ENCODE measurements at places on chromosomes 3 and 15.

- no peak for DNase-seq
These were observed 231.0 kb upstream of the WNT5A start for GRCh38 chr3:55718074-55718473.

- DNase-seq: no peak
These were observed 311.5 kb downstream of the CACNA2D3 start for GRCh38 chr3:54433846-54434245.

GRCh38 chr15:58932710-58933280 lies 684 bp downstream of the SLTM start:
- peak; percentile 3 for DNase-seq

- DNase-seq: no peak
These were observed 19.6 kb downstream of the DYNC1LI1 start for GRCh38 chr3:32551087-32551486.

DNA sequence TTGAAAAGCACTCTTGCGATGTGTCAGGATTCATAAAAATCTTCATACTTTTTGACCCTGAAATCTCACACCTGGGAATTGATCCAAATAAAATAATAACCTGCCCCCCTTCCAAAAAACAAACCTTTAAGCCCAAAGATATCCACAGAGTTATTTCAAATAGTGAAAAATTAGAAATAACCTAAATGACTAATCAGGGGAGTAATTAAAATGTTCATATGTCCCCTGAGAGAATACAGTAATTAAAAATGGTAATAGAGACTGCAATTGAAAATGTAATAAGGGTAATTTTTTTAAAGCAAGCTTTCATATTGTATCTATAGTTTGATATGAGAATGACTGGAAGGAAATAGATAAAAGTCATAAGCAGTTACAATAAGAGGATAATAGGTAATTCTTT lies 68.0 kb downstream of the CALML4 start:
- no peak for DNase-seq

DNA sequence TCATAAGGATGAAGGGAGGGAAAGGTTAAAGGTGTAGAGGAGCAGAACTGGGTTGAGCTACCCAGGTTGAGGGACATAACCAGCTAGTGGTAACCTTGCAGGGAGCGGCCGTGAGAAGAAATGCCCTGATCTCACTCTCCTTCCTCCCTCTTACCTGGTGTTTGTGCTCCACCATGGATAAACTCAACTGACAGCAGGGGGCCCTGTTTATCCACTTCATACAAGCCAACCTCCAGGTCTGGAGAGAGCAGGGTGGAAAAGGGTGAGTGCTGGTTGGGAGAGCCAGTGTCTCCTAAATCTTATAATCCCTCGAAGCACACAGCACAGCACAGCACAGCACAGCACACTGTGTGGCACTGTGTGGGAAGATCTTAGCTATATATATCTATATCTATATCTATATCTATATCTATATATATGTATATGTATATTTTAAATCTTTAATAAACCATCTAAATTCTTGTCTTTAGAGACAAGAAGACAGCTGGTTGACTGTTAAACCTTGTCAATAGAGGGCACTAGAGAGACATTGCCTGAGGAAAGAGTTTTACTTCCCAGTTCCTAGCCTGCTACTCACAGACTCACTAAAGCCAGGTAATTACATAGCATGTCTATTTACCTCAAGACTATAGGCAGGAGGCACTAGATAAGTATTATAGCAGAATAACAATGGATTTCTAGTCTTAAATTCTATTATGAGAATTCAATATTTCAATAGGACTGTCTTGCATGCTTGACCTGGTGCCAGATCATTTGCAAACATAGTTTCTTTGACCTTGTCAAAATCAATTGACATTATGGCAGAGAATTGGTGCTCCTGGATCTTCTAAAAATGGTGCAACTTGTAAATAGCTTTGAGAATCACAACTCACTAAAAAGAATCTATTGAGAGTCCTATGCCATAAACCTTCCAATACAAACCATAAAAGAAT lies 21.7 kb upstream of the FMN1 start:
- DNase-seq: no peak

- no peak for DNase-seq
These were observed 75.7 kb upstream of the SLC4A7 start for GRCh38 chr3:27559835-27560234.

DNA sequence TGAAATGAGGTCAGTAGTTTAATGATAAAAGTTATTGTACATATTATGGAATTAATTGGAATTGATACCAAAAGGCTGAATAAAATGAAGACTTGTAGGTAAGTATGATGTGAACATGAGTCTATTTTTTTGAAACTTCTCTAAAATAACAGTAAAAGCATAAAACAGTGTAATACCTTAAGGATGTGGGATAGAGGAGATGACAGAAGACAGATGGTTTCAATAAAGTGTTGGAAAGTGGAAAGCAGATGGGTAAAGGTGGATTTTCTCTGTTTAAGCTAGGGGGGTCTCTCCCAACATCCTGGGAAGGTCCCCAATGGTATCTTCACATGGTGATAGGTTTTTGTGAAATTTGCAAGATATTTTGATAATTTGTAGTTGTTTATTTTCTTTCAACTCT lies 41.6 kb downstream of the GMPS start:
- DNase-seq: no peak

- DNase-seq: no peak
These were observed 49.8 kb upstream of the CTDSPL start for GRCh38 chr3:37811625-37812498.

DNA sequence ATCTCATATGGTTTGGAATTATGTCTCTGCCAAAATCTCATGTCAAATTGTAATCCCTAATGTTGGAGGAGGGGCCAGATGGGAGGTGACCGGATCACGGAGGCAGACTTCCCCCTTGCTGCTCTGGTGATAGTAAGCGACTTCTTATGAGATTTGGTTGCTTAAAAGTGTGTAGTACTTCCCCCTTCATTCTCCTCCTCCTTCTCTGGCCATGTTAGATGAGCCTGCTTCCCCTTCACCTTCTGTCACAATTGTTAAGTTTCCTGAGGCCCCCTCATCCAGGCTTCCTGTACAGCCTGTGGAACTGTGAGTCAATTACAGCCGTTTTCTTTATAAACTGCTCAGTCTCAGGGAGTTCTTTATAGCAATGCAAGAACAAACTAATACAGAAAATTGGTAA lies 51.1 kb downstream of the NEDD4 start:
- no peak for DNase-seq

GRCh38 chr15:29621616-29622015 lies 200.7 kb downstream of the TJP1 start:
- DNase-seq: no peak

GRCh38 chr15:52797625-52798501 lies 7.7 kb upstream of the ONECUT1 start:
- DNase-seq: no peak

DNA sequence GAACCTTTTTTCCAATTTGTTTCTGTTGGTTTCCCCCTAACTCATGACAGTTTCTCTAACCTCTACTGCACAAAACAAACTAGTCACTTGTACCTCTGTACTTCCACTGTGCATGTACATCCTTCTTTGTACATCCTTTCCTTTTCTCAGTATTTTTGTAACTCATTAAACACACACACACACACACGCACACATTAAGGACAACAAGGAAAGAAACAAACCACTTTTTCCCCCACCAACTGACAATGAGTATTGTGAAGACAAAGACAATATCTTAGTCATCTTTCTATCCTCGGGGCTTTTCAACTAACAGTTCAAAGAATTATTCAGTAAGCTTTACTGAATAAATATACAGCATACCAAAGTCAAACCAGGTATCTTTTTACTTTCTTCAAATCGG lies 170.5 kb downstream of the VPS13C start:
- DNase-seq: no peak

DNA sequence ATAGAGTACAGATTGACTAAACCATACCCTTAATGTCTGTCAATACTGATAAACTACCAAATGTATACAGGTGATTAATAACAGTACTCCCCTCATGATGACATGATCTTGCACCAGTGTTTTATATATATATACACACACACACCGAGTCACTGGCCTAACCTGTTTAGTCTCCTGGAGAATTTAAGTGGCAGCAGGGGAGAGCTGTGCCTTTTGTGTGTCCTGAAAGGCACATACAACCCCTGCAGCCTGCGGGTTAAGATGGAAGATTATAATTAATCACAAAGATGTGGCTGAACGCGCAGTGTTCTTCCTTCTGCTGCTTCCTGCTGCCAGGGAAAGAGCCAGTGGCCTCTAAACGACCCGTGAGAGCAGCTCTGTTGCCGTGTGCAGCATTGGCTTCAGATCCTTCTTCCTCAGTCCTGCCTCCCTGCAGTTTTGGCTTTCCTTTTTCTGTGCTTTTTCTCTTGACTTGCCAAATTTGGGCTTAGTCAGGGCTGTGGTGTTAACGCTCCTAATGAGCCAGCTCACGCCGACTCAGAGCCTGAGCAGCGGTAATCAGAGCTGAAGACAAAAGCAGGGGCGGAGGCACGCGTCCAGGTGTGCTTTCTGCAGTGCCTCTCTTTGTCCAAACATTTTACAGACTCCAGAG lies 42.5 kb upstream of the UBE3A start:
- DNase-seq: no peak

GRCh38 chr15:73287019-73287418 lies 81.7 kb downstream of the HCN4 start:
- DNase-seq: no peak

DNA sequence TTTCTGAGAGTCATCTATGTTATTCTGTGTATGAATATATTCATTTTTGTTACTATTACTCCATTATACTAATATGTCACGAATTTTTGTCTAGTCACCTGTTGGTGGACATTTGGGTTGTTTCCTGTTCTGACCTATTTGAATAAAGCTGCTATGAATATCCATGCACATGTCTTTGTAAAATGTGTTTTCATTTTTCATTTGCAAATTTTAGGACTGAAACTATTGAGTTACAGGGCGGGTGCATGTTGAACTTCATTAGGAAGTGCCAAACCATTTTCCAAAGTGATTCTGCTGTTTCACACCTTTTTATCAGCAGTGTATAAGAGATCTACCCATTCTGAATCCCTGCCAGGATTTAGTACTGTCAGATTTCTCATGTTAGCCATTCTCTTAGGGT lies 37.7 kb upstream of the IQCF6 start:
- no peak for DNase-seq

GRCh38 chr3:52193065-52193464 lies 4.9 kb upstream of the ALAS1 start:
- DNase-seq: no peak

DNA sequence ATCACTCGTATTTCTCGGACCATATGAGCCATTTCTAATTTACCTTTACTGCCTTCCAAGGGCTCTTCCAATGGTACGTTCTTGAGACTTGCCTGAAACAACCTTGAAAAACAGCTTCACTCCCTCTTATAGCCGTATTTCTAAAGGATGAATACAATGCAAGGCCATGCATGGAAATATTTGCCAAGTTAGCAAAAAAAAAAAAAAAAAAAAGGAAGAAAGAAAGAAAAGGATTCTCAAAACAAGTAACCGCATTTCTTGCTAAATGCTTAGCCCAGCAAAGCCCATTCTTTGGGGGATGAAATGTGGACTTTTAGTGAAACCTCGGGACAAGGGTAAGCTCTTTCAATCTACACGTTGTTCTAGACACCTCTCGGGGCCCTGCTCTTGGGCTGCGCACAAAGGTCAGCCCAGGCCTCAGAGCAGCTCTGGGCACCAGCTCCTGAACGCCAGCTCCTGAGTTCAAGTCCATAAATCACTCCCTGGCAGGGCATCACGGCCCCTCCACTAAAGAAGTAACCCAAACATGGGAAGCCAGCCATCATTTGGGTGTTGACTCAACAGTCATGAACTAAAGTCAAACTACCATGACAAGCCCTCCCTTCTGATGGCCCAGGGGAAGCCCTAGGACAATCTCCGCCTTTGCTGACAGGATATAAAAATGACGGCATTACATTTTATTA lies 132.7 kb downstream of the ADAMTS17 start:
- DNase-seq: no peak

DNA sequence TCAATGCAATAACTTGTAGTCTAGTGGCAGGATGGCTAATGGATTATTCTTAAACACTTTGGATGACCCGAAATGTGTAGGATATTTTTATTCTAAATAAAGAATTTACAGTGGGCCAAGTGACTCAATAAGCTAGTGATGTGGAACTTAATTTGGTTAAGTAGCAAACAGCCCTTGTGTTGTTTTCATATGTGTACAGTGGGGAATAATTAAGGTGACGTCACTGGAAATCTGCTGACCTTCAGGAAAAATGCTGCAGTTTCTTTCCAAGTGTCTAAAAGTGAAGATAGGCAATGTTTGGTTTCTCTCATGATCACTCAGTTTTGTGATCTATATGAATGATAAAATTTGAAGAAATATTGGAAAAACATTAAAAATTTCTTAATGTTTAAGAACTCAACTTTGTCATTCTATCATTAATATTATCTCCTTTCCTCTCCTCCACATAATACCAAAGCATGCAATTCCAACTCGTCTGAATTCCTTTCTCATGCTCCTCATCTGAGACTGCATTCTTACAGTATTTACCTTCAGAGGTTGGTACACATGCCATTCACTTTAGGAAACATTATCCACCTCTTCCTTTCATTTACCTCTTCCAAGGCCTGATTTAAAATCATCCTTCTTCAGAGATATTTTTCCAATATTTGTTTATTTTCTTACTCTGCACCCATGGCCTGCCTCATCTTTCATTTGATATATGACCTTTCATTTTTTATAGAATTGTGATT lies 414.6 kb upstream of the ARPP21 start:
- DNase-seq: no peak

DNA sequence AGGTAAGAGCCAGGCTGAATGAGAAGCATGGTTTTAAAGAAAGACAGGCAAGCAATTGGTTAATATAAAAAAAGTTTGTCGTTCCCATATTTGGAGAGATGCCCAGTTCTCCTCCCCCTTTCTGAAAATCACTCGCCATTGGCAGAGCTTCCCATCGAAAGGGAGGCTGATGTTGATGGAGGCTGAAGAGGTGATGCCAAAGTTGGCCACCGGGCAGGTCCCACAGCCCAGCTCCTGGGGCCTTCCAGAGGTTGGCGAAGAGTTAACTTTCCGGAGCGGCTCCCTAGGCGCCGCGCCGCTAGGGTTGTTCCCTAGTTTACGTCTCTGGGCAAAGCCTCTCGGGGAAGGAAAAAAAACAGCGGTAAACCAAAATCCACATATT lies 793 bp downstream of the PCOLCE2 start:
- DNase-seq: no peak

DNA sequence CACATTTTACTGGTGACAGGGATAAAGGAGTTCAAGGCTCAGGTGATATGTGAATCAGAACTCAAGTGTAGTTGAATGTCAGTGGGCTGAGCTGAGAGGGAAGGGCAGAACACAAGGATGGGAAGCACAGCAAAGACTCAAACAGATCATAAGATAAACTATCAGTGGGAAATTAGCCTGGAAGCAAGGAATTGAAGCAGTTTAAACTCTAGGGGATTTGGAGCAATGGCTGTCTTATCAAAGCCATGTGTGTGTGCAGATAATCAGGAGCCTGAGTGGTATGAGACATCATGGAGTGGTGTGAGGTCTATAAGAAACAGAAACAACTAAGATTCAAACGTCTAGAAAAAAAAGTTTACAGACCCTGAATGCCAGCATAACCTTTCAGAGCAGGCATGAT lies 634.6 kb downstream of the AGBL1 start:
- no peak for DNase-seq
